ENCODE measurements at places on chromosomes 5 and 9.
A peak's percentile ranks its signal among the peaks of the same experiment; 100 is the strongest.

DNA sequence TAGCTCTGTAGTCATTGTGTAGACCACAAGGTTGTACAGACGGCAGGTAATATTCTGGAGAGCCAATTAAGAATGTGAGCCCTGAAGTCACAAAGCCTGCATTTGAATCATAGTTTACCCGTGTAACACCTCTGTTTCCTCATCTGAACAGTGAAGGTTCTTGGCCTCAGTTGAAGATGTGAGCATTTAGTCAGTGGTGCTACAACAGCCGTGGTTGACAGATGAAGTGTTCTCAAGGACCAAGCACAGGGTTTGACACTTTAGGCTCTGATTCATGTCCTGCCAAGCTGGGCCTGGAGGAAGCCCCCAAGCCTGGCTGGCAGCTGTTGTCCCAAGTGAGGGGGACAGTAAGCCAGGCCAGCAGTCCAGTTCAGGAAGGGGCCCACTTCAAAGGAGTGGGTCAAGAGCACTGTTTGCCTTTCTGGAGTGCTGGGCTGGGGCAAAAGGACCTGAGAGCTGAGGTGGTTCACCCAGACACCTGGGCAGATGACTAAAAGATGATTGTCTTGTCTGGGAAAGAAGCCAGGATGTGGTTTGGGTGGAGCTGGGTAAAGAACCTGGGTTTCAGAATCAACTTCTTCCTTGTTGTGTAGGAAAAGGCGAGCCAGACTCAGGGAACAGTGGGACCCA is 20.7 kb downstream of the FAXDC2 start:
- no peak for DNase-seq

DNA sequence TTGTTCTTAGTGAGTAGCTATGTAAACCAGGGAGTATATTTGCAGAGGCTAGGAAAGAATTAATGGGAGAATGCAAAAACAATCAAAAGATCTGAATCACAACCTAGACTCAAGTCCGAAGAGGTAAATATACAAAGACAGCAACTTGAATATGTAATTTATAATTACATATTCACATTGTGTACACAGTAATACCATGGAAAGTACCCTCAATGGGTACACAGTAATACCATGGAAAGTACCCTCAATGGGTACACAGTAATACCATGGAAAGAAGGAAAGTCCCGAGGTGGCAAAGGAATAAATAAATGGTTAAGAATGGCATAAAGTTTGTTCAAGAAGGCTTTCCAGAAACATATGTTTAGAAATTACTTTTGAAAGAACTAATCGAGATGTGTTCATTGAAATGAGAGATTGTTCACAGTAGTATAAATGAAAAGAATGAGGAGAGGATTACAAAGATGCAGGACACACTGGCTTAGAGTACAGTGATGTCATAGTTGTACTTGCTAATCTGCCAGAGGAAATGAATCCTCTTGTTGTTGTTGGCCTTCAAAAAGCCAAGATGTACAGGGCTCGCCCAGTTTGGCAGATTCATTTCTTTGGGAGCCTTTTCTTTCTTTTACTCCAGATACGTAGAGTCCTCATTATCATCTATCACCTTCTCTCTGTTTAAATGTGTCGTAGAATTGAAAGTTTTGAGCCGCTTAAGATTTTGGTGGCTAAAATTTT is 116.0 kb downstream of the UNC13B start:
- DNase-seq, result no peak

DNA sequence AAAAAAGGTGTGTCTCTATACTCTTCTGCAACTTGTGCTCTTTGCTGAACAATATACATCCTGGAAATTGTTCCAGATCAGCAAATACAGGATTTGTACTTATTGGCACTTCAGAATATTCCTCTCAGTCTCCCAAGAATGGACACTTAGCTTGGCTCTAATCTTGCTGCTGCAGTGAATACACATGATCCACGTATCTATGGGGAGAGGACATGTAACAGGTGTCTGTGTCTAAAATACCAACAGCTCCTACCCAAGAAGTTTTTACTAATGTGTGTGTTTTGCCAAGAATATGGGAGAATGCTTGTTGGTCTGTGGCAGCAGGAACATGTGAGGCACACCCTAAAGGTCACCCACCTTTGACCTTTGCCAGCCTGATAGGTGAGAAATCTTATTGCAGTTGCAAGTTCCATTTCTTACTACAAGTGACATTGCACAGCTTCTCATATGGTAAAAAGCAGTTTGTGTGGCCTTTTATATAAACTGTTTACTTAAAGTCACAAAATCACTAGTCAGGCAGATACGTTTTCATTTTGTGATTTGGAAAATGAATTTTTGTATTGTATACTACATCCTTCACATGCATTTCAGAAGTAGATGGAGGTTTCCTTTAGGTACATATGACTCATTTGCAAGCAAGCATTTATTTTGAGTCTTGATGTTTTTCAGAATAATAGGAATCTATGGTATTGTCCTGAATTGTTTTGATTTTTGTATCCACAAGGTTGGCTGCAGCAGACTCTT is 35.8 kb downstream of the PHF2 start:
- DNase-seq, result no peak

DNA sequence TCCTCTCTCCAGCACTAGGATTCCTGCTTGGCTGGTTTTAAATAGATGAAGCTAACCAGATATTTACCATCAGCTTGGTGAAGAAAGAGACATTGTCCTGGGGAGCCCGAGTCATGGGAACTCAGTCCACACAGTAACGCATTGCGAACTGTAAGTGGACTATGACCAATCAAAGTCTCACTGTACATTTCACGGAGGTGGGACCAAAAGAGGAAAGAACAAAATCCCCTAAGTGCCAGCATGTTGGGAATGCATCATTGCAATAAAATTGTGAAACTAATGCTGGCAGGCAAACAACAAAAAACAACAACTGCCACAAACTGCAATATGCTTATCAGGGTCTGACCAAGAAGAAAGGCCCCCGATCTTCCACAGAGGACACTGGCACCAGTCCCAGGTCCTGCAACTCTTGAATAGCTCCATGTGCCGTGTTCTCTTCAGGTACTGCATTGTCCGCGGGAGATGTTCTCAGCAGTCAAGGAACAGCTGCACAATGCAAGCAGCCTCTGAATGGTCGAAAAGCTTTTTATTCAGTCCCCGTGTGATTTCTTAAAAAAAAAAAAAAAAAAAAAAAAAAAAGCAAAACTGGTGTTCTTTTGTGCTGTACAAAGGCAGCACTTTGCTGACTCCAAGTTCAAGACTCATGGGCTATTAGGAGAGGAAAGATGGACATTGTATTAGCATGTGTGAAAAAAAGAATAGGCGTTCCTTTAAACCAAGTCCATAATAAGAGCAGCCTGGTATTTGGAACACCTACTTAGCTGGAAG is 38.1 kb downstream of the SEMA6A start:
- DNase-seq, result no peak

- no peak for DNase-seq
Measured at GRCh38 chr5:5359618-5360017, 62.9 kb upstream of the ICE1 start.

GRCh38 chr5:157812086-157812485 is 46.9 kb downstream of the CLINT1 start:
- DNase-seq, result no peak

- DNase-seq, result no peak
Measured at GRCh38 chr9:94302426-94302825, 26.0 kb downstream of the NUTM2F start.

DNA sequence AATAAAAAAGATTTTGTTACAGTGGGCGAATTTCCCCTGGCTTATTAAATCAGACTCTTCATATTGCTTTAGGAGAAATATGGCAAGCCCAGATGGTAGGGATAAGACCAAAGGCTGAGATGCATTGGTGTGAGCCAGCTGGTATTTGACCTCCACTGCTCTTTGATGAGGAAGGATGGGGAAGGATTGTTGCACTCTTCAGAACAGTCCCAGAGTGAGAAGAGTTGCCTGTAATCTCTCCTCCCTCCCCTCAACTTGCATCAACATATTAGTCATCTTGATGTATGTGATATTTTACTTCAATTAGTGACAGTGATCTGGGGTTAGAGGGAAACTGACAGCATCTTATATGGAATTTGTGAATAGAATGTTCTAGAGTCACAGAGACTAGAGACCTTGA is 136.6 kb downstream of the ADAMTS12 start:
- DNase-seq, result no peak

- DNase-seq, result no peak
Measured at GRCh38 chr5:92795633-92796032, 785.4 kb downstream of the NR2F1-AS1 start.

GRCh38 chr5:59061377-59061776 is 478.5 kb downstream of the RAB3C start:
- DNase-seq, result no peak

GRCh38 chr9:10396615-10397014 is 216.2 kb downstream of the PTPRD start:
- DNase-seq, result peak; percentile 54

- DNase-seq, result no peak
Measured at GRCh38 chr9:114619191-114619761, 8.2 kb downstream of the TMEM268 start.

- DNase-seq, result peak; percentile 5
Measured at GRCh38 chr5:96629774-96630173, 32.4 kb upstream of the CAST start.

DNA sequence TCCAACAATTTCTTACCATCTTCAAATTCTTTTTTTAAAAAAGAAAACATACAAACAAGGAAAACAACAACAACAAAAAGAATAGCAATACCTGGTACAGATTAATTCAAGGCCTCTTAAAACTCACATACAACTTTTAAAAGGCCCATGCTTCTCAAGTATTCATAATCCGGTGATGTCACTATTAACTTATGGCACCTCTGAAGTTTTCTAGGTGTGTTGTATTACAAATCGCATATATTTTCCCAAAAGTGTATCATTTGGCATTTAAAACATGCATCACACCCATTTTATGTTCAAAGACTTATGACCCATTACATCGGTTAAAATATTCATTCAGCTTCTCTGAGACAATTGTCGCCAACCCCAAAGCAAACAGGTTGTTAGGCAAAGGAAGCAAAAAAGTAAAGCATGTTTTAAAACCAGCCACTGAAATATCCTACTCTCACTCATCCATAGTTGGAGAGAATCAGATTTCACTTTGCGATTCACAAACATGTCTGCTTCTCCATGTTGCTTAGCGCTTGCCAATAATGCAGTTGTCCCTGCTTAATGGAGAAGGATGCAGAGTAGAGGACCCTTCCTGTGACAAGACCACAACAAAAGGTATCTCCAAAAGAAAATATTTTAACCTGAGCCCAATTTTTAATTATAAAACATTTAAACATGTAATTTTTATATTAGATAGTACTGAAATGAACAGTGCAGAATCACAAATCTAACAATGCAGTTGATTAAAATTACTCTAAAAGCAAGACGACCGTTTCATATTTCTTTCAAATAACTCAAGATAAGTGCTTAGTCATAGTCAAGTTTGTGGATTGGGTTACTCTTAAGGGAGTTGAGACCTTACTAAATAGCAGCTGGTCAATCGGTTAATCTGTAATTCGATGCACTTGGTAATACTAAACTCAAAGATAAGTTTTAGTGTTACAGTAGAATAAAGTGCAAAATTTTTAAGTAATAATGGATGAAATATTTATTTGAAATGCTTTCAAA is 1.6 kb downstream of the SKP1 start:
- DNase-seq, result no peak

DNA sequence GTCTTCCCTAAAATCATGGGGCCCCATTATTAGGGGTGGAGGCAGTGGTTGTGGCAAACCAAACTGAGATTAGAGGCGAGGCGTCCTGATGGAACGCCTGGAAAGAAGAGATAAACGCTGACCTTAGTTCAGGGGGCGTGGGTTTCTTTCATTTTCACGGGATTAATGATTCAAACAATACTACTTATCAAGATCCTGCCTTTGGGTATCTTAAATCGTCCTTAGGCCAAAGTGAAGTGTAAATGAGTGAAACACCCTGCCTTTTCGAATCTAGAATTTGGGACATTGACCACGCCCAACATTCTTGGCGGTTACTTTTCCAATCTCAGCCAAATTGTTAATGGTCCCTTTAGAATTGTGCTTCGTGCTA is 1.0 kb upstream of the UBTD2 start:
- DNase-seq, result no peak

GRCh38 chr5:36145311-36145710 is 6.4 kb downstream of the LMBRD2 start:
- DNase-seq, result no peak

DNA sequence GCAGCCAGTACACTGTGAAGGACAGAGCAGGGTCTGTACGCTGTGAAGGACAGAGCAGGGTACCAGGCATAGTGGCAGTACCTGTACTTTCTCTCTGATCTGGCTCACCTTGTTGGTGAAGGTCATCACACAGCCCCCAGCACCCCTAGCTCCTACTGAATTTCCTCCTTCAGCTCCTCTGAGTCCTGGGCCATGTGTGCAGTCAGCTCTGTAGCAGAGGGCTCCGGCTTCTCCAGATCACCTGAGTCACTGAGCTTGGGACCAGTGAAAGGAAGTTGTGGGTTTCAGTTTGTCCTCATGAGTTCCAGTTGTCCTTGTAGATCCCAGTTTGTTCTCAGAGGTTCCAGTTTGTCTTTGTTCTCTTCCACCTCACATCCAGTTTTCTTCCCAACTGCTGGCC is 5.5 kb downstream of the NUDT2 start:
- DNase-seq, result no peak

DNA sequence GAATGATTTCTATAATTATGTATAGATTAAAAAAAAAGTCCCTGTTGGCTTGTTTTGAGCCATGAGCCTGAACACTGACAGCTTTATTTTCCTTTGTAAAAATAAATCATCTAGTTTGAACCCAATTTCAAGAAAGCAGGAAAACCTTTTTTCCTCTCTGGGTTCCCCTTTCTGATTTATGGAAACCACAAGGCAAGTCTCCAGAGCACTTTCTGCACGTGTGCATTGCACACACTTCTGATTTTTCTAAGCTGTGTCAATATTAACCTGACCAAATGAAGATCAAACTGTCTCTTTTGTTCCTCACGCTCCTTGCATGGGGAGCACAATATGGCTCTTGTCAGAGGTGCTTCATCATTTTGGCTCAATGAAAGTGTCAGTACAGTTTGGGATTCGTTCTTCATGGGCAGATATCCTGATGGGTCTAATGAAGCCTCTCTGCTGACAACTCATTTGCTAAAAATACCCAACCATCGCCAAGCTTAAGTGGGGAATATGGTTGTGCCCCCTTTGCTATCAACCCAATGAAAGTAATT is 39.2 kb upstream of the PCA3 start:
- DNase-seq, result no peak

- DNase-seq, result no peak
Measured at GRCh38 chr5:139756971-139757370, 38.6 kb upstream of the PSD2 start.

DNA sequence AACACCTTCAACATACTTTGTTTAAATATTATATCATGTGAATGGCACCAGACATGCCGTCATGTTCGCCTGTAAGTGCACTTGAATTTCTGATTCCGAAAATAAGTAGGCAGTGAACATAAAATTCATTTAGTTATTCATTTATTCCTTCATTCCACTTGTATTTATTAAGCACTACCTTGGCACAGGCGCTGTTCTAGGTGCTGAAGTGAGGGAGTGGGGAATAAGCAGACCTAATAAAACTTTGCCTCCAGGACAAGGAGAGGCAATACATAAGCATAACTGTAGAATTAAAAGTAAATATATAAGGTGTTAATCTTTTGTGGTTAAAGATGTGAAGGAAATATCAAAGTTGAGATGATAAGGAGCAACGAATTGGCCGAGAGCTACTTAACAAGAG is 297.4 kb downstream of the TENT4A start:
- DNase-seq, result no peak

- no peak for DNase-seq
Measured at GRCh38 chr9:136050701-136051452, 44.2 kb downstream of the NACC2 start.

Measured in NCI-H1436 (cell line).